NCI-H69 (cell line): ENCODE measurements at places on chromosomes 3 and 15.

- DNase-seq, result peak; percentile 21
Measured at GRCh38 chr15:32834156-32834555, 116.4 kb downstream of the GREM1 start.

DNA sequence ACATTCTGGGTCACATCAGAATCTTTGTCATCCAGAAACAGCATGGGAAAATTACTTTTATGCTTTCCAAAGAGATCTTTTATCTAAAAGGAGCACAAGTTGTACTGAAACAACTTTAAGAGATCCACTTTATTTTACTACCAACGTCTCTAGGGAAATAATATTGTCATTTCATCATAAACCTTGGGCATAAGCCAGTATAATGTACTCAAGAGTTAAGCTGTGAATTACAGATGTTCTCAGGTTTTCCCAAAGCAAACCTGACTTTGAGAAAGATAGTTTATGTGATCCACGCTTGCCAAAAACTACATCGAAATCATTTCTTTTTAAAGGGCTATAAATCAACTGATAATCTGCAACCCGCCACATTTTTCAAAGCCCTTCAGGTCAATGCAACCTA, 124.1 kb upstream of the CRBN start:
- no peak for DNase-seq

DNA sequence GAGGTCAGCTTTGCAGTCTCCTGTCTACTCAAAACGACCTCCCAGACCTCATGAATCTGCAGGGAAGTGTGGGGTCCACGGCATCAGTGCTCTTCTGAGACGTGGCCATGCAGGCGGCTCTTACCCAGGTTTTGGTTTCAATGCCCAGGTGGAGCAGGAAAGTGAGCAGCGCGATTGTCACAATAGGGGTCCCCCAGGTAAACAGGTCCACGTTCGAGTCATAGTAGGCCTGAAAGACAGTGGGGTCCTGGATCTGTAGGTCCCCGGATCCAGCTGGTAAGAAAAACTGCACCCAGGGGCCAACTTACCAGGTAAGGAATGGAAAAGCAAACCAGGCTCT, 182.5 kb downstream of the ATP10A start:
- no peak for DNase-seq

DNA sequence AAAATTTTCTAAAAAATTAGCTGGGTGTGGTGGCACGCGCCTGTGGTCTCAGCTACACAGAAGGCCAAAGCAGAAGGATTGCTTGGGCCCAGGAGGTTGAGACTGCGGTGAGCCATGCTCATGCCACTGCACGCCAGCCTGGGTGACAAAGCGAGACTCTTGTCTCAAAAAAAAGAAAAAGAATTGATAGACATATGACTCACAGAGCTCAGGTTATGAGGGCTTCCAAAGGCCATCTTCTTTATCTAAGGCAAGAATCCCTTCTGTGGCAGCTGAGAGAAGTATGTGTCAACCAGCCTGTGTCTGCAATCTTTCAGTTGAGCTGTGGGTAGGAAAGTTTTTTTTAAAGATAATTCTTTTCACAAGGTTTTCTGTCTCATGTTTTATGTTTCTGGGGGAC, 53.9 kb downstream of the MRPS25 start:
- DNase-seq, result no peak

DNA sequence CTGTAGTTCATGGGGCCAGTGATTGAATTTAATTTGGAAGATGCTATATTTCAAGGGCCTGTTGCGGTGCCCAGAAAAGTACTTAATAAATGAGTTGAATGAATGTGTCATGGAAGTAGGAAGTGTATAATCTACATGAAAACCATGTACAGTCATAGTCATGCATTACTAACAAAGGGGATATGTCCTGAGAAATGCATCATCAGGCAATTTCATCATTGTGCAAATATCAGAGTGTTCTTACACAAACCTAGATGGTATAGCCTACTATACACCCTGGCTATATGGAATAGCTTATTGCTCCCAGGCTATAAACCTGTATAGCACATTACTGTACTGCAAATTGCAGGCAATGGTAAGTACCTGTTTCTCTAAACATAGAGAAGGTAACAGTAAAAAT, 10.7 kb upstream of the MYO5C start:
- DNase-seq, result no peak
